Stimulated activated CD4-positive, alpha-beta T cell treated with anti-CD3 and anti-CD28 coated beads, Interleukin-2, amount 100 ng/mL, for 48 hours (primary cell): ENCODE measurements at places on chromosomes 3 and 15.

DNA sequence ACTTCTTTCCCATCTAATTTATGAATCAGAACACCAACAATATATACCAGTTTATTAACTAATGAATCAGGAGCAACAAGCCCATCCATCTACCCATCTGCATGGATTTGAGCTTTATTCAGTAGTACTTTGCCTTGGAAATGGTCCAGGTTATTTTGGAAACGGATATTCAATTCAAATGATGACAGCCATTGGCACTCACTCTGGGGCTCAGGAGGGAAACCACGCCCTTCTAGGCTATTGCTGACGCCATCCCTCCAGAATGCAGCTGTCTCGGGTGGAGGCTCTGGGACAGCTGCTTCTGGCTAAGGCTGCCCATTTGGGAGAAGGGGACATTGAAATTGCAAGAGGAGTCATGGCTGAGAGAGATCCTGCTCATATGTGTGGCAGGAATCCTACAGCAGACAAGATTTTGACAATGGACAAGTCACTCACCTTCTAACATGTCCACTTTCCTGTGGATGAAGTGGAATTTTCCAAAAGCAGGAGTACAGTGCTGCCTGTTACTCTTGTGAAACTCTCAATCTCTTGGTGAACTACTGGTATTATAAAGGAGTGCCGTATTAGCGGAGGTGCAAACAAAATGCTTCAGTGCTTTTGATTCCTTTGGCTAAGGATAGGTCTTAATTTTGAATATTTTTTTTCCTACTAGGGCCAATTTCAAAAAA is 29.3 kb upstream of the TRAK1 start:
- no peak for DNase-seq

GRCh38 chr3:157275832-157276231 is 115.9 kb upstream of the CCNL1 start:
- DNase-seq = no peak

DNA sequence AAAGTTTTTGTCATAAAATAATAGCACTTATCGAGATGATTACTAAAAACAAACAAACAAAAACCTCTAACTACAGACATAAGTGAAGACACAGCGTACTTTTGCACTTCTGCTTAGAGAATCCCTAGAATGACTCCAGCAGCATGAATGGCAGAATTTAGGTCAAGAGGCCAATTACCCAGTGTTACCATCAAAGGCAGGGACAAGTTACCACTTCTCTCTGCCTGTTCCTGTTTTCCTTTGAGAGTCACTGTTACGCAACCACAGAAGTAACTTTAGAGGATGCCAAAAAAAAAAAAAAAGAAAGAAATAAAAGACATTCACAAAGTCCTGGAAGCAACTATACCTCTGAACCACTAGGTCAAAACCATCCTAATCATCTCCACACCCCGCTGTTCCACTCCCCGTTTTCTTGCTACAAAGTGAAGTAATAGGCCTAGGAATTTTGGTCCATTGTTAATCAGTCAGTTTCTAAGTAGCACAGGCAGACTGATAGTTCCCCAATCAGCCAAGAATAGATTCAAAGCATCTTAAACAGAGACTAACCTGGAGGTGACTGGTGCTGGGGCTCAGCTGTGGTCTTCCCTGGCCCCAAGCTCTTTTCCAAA is 41.9 kb downstream of the FMN1 start:
- no peak for DNase-seq

- DNase-seq = no peak
Measured at GRCh38 chr3:194962056-194962455, 276.4 kb downstream of the FAM43A start.

DNA sequence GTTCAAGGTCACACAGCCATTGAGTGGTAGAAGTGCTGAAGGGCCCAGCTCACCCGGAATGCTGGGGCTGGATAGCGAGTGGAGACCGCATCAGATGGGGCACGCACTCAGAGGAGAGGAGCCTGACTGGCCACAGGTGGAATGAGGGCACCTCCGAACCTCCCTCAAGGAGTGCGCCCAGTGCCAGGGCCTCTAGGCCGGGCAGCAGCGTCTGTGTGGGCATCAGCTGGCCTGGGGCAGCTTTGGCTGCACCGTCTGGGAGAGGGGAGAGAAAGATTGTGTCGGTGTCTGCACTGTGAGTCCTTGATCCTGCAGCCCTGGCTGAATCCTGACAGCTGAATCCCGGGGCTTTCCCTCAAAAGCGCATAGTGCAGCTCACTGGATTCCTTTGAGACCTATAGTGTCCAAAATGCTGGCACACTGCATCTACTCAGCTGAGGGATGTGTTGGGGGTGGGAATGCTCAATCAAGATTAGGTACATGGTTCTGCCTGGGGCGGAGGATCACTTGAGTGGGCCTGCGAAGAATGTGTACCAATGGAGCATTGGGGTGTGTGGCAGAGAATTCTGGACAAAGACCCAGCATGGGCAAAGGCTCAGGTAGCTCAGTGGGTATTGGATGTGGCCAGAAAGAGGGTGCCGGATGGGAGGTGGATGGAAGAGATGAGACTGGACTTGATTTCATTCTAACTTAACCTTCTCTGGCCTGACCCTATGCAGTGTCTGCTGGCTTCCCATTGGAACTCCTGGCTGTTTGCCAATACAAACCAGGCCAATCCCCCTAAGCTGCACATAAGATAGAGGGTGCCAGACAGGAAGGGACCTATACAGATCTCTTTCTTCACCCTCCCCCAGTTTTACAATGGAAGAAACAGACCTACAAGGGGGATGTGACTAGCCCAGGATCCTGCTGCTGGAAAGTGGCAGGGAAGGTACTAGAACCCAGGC is 950 bp downstream of the ANKDD1A start:
- no peak for DNase-seq

DNA sequence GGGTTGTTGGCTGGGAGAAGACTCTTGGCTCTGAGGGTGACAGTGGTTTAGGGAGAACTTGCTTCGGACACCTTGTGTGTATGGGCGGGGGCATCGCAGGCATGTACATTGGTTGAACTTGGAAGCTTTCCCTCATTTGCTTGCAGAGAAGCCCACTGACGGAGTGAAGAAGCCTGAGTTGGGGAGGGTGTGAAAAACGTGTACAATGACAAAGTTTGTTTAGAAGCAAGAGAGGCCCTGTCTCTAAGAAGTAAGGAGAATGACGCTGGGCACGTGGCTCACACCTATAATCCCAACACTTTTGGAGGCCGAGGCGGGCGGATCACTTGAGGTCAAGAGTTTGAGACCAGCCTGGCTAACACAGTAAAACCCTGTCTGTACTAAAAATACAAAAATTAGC is 13.7 kb downstream of the LIMD1 start:
- no peak for DNase-seq

- DNase-seq = no peak
Measured at GRCh38 chr15:58438956-58439355, 7.2 kb downstream of the LIPC start.

DNA sequence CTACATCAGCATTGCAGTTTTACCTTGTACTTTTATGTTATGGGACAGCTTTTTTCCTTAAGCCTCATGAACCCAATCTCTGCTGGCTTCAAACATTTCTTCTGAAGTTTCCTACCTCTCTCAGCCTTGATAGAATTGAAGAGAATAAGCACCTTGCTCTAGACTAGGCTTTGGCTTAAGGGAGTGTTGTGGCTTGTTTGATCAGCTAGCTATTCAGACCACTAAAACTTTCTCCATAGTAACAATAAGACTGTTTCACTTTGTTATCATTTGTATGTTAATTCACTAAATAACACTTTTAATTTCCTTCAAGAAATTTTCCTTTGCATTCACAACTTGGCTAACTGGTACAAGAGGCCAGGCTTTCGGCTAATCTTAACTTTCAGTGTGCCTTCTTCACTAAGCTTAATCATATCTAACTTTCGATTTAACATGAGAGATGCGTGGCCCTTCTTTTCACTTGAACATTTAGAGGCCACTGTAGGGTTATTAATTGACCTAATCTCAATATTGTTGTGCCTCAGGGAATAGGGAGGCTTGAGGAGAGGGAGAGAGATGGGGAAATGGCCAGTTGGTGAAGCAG is 8.1 kb upstream of the TIGIT start:
- DNase-seq = no peak

DNA sequence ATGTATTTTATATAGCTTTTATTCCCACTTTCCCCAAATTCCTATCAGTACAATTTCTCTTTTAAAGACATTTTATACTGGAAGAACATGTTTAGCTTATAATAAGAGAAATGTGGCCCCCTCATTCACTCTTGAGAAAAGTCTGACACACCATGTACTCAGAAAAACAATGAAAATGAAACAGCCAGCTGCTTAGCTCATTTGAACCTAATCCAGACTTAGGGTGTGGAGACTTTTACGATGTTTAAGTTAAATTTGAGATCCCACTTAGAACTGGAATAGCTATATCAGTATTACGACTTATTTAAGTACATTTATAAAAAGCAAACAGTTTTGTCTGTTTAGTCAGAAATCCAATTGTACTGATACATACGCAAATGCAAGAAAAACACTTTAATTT is 252.3 kb upstream of the ARRDC4 start:
- no peak for DNase-seq

- no peak for DNase-seq
Measured at GRCh38 chr3:71885006-71885405, 100.1 kb upstream of the PROK2 start.

DNA sequence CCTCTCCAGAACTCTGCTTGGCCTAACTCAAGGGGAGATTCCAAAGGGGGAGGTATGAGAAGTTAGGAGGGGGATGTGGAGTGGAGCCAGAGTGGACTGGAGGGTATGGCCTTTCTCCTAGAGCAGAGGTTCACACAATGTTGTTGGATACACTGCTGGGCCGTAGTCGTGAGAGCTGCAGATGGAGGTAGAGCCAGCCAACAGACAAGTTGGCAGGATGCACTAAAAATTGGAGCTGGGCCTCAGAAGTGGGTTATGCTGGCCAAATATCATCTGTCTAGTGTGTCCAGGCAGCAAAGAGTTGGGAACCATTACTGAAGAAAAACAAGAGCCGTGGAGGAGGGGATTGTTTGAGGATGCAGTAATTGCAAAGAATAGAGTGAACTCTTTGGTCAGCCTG is 27.7 kb upstream of the LRRFIP2 start:
- DNase-seq = no peak

DNA sequence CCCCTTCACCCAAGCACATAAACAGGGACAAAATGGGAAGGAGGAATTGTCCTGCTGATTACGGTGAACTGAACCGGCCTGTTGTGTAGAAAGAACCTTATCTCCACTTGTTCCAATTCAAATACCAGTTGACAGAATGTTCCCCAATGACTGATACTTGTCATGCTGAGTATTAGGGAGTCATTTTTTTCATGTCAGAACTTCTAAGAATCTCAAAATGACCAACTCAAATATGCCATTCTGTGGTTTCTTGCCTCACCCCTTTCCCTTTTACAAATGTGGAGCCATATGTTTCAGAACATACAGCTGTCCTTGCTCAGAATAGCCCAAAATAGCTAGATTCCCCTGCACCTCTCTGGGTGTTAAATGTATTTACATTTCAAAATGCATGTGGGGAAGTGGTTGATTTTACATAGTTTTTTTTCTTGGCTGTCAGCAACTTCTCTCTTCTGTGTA is 405.9 kb upstream of the TBL1XR1 start:
- DNase-seq = no peak

DNA sequence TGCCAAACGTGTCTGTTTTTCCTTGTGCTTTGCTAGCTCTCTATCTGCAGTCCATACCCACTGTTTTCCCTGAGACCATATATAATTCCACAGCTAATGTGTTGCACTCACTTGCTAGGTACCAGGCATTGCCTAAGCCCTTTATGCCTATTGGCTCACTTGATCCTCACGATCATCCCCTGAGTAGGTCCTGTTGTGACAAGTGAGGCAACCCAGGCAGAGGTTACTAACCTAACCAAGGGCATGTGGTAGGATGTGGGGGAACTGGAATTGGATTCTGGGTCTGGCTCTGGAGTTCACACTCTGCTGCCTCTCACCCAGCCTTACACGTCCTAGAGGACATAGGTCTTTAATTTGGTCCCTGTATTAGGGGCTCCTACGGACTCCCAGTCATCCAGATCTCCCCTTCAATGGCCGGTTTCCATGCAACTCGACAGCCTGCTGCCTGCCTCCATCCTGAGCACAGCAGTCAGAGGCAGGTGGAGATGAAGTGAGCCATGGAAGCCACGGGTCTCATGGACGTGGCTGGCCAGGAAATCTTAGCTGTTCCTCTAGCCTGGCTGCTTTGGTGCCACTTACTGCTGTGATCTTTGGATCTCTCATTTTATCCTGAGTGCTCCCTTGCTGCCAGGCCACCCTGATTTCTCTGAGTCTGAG is 38.9 kb upstream of the MYZAP start:
- no peak for DNase-seq

DNA sequence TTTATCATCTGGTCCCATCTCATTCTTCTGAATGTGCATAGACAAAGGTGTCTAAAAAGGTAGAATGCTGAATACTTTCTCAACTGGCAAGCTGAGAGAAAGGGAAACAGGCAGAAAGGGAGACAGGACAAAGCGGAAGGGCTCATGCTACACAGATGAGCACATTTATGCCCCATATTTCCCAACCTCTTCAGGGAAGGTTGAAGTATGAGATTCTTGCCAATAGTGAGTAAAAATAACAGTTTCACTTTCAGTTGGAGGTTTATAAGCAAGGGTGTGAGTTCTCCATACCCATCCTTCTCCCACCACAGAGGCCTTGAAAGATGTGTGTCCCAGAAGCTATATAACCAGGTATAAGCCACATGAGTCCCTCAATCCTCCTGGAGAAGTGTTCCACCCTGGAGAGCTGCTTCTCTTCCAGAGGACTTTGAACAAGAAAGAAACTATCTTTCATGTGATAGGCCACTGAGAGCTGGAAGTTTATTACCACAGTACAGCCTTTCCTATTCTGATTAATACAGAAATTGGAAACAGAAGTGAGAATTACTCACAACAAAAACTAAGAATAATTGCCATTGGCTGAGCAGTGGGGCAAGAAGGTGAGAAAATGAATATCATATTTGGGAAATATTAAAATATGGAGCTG is 709.4 kb upstream of the NR2F2 start:
- no peak for DNase-seq

- no peak for DNase-seq
Measured at GRCh38 chr3:148005456-148005855, 596.3 kb downstream of the ZIC1 start.

GRCh38 chr15:41215708-41216107 is 14.8 kb downstream of the EXD1 start:
- DNase-seq = no peak
